NCI-H2029 (cell line): ENCODE measurements at places on chromosomes 4 and X.

- DNase-seq: no peak
Observed at GRCh38 chr4:156328882-156329281, 375.2 kb upstream of the CTSO start.

GRCh38 chr4:116150152-116150551, 935.2 kb downstream of the TRAM1L1 start:
- DNase-seq: no peak

DNA sequence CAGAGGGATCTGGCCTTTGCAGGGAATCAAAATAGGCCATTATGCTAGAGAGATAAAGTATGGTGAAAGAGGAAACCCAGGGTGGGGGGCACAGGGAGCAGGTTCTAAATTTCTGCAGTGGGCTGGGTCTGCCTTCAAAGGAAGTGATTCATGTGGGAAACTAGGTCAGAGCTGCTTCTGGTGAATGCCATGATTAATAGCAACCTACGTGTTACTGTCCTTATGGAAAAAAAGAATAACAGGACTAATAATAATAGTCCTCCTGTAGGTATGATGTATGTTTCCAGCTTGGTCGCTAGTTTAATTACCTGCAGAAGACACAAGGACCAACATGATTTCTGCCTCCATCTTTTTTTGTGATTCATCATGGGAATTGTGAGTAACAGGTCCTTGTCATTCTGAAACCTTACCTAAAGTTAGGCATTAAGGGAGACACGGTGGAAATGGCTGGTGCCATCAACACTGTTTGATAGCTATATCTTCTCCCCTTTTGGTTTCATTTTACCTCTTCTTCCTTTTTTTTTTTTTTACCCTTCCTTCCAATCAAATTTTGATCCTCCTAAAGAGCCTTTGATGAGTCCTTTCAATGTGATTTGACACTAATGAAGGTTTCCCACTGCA, 180.4 kb downstream of the CPEB2 start:
- no peak for DNase-seq

- DNase-seq: no peak
Observed at GRCh38 chrX:55924574-55924973, 207.0 kb downstream of the RRAGB start.

DNA sequence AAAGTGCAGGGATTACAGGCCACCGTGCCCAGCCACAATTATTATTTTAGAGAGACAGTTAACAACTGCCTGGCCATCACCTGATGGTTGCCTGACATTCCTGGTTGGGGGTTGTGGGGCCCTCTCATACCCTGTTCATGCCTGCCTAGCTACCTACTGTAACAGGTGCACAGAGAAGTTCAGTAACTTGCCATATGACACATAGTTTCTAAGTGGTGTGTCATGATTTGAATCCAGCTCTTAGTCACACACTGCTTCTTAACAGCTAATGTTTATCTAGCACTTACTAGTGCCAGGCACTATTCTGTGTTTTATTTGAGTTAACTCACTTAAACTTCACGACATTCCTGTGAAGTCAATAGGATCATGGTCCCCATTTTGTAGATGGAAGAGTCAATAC, 122.7 kb upstream of the JADE1 start:
- DNase-seq: no peak

GRCh38 chrX:66018585-66019309, 21.1 kb downstream of the VSIG4 start:
- no peak for DNase-seq

GRCh38 chrX:1086444-1087409, 125.7 kb downstream of the CRLF2 start:
- DNase-seq: no peak

DNA sequence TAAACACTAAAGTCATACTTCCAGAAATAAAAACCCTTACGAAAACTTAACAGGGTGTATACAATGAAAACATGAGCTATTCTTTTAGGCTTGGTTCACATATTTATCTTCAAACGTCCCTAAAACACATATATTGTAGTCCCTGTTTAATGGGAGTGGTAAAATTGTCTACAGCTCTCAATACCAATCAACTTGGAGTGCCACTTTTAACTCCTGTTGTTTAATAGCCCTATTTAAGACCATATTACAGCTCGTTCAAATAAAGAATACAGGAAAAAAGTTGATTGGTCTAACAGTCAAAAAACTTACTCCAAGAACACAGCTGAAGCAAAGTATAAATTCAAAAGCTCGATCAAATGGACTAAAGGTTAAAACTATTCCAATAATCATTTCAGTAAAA, 3.9 kb downstream of the UBE2D3 start:
- no peak for DNase-seq

GRCh38 chrX:108267557-108267956, 170.7 kb downstream of the COL4A6 start:
- DNase-seq: no peak

GRCh38 chr4:120177603-120178002, 111.0 kb upstream of the MAD2L1 start:
- DNase-seq: no peak

- DNase-seq: no peak
Observed at GRCh38 chrX:26597981-26598380, 382.0 kb downstream of the MAGEB5 start.
